NCI-H1694 (cell line): ENCODE measurements at places on chromosomes 16 and 17.

DNA sequence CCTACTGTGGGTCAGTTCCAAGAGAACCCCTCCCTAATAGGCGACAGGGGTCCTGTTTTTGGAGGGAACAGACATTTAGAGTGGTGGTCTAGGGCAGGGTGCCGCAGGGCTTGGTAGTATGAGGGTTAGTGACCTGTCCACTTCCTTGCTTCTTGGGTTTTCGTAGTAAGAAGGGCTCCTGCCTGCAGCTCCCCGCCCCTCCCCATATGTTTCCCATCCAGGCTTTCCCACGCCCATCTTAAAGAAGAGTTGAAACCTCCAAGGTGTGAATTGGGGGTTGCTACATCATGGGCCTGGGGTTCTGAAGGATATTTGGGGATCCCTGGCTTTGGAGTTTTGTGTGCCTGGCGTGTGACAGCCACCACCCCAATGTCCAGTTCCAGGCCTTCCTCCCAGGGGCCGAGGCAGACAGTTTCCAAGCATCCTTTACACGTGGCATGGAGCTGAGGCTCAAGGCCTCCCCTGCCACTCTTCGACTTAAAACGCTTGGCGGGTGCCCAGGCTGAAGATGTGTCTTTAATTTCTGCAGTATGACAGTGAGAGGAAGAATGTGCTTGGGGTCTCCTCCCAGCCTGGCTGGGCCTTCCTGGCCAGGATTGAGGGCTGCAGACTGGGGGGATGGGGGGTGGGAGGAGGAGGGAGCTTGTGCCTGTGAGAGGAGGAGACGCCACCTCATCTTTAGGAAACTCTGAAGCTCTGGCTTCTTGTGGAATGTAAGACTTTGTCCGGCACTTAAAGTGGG is 2.3 kb upstream of the COL1A1 start:
- no peak for DNase-seq

- DNase-seq: no peak
Measured at GRCh38 chr16:12925026-12925800, 23.8 kb downstream of the SHISA9 start.

- no peak for DNase-seq
Measured at GRCh38 chr16:17633181-17633951, 162.6 kb upstream of the XYLT1 start.

DNA sequence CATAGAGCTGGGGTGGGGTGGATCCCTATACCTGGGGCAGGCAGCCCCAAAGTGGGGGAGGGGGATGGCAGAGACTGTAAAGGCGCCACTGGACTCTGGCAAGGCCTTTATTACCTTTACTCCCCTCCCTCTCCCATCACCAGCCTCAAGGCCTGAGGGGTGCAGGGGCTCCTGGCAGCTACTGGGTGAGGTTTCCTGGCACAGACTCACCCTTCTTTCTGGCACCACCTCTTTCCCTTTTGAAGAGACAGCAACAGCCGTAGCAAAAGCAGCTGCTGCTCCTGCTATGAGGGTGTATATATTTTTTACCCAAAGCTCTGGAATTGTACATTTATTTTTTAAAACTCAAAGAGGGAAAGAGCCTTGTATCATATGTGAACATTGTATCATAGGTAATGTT is 17.6 kb downstream of the RAPGEFL1 start:
- peak; percentile 28 for DNase-seq

DNA sequence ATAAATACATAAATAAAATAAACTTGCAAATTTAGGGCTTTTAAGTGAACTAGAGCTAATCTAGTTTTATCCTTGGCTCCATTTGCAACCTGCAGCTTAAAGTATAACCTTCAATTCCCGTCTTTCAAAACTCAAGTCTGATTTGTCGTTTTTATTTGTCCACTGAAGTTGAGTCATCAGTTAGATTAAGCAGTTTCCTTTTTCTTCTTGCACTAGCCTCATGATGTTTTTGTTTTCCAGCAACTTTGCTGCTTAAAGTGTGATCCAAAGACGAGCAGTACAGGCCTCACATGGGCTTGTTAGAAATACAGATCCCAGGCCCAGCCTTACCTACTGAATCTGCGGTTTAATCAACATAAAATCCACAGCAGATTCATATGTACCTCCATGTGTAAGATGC is 13.8 kb downstream of the ARSG start:
- no peak for DNase-seq

- no peak for DNase-seq
Measured at GRCh38 chr16:817001-817906, 16.7 kb upstream of the GNG13 start.
